ENCODE measurements at places on chromosomes 5 and 9.

DNA sequence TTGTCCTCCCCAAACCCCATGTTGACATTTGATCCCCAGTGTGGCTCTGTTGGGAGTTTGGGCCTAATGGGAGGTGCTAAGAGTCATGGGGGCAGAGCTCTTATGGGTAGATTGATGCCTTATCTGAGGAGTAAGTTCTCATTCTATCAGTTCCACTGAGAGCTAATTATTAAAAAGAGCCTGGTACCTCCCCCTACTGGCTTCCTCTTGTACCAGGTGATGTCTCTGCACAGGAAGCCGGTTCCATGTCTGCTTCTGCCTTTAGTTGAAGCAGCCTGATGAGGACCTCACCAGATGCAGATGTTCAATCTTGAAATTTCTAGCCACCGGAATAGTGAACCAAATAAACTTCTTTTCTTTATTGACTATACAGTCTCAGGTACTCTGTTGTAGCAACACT lies 10.8 kb downstream of the GABRB2 start:
- no peak for DNase-seq

DNA sequence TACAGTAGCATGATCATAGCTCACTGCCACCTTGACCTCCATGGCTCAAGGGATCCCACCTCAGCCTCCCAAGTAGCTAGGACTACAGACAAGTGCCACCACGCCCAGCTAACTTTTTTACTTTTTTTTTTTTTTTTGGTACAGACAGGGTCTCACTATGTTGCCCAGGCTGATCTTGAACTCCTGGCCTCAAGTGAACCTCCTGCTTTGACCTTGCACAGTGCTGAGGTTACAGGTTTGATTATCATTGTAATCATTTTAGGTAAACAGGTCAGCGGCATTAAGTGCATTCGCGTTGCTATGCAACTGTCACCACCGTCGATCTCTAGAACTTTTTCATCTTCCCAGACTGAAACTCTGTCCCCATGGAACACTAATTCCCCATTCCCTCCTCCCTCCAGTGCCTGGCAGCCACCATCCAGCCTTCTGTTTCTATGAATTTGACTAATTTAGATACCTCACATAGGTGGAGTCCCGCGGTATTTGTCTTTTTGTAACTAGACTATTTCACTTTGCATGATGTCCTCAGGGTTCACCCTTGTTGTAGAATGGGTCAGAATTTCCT lies 5.8 kb upstream of the CARD19 start:
- no peak for DNase-seq

- DNase-seq = no peak
Observed at GRCh38 chr5:2492476-2492875, 259.0 kb downstream of the IRX2 start.

DNA sequence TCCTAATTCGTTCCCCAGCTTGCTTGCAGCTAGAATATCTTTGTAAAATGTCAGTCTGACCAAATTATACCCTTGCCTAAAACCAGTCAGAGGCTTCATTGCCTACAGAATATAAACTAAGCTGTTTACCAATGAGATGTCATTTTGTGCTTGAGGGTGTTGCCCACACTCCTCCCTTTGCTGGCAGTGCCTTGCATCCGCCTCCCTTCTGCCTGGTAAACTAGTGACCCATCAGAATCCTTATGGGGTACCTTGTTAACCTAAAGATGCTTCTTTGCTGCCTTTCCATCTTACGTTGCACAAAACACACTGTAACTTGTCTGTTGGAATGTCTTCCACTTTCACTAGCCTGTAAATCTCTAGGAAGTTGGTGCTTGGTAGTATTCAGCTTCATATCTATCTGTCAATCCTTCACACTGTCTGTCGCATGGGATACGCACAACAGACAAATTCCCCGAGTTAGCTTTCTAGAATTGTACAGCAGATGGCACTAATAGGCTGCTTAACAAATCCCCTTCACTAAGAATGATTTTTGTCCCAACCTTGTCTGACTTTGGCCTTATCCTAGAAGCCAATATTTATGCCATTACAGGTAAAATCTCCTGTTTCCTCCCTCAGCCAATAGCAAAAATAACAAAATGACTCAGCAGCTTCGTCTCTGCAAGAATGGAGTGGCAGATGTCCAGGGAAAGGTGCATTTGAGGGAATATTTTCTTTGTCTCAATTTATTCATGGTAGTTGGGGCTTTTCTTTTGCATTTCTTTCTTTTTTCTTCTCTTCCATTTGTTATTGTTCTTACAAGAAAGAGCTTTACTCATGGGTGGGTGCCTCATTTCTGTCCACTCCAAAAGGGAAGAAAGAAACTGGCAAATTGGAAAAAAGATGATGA lies 3.0 kb downstream of the NUDT2 start:
- no peak for DNase-seq

- no peak for DNase-seq
Observed at GRCh38 chr9:100083448-100084127, 15.2 kb downstream of the ERP44 start.

DNA sequence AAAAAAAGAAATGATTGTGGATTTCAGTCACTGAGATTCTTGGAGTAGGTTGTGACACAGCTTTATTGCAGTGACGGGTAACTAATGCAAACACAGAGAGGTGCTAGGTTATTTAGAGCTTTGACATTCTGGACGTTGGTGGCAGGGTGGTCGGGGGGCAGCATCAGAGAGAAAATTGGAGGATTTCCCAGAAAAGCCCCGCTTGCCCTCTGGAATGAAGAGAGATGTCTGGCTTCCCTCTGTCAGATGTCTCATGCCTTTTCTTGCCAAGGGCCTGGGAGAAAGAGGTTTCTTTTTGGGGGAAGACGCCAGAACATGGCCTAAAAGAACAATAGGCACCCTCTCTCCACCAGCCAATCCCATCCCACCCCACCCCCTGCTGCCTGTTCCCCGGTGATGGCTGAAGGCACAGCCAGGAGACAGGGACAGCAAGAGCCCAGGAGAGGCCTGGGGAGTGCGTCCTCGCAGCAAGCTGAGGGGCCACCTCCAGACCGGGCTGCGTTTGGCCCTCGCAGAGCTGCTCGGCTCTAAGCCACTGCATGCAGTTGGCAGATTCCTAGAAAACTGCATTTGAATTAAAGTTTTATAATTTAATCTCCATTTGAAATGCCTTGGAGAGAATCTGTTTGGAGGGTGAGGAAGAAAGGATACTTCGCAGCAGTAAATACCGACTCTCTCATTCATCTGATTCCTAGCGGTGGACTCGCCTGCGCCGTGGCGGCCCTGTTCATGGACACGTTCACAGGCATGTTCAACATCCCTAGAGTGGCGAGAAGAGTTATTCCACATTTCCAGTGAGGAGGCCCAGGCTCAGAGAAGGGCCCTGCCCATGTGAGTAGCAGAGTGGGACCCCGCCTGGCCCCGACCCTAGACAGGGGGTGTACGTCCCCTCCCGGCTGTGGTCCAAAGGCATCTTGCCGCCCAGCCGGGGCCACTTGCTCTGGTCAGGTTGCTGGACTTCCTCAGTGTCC lies 55.7 kb downstream of the TSPAN17 start:
- no peak for DNase-seq

GRCh38 chr5:180474569-180474968 lies 19.6 kb upstream of the CNOT6 start:
- DNase-seq = no peak

- no peak for DNase-seq
Observed at GRCh38 chr5:95762652-95763041, 31.5 kb downstream of the RHOBTB3 start.

- DNase-seq = no peak
Observed at GRCh38 chr9:118305331-118305730, 601.1 kb downstream of the TLR4 start.

DNA sequence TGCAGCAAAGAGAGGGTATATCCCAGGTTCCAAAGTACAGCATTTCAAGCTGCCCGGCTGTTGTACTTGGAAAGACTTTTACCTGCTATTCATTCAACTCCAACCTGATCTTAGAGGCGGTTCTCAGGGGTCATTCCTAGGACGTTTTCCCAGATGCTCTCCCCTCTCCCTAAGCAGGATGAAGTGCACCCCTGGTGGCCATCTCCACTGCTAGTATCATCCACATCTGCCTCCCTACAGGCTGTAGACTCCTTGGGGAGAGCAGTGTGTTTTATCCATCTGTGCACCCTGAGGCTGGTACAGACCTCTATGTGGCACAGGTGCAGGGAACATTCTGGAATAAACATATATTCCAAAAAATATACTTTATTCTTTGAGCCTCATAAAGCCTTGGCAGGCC lies 56.8 kb downstream of the PTPN3 start:
- DNase-seq = no peak

- no peak for DNase-seq
Observed at GRCh38 chr5:6216471-6217075, 161.8 kb downstream of the MED10 start.

GRCh38 chr5:53430618-53431252 lies 49.7 kb upstream of the FST start:
- no peak for DNase-seq

DNA sequence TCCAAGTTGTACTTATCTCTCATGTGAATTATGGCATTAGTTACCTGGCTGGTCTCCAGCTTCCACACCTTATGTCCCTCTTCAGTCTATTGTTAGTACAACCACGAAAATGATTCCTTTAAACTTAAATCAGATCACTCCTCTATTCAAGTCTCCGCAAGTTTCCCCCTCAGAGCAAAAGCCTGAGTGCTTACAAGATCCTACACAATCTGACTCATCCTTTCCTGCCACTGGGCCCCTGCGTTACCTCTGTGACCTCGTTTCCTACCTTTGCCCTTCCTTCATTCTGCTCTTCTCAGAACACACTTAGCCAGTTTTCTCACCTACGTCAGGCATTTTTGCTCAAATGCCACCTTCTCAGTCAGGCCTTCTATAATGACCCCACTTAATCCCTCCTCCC lies 45.1 kb upstream of the GLIS3 start:
- no peak for DNase-seq

- DNase-seq = no peak
Observed at GRCh38 chr5:142806841-142807267, 36.7 kb downstream of the ARHGAP26 start.

GRCh38 chr5:178204935-178205748 lies 809 bp downstream of the HNRNPAB start:
- peak; percentile 55 for DNase-seq

DNA sequence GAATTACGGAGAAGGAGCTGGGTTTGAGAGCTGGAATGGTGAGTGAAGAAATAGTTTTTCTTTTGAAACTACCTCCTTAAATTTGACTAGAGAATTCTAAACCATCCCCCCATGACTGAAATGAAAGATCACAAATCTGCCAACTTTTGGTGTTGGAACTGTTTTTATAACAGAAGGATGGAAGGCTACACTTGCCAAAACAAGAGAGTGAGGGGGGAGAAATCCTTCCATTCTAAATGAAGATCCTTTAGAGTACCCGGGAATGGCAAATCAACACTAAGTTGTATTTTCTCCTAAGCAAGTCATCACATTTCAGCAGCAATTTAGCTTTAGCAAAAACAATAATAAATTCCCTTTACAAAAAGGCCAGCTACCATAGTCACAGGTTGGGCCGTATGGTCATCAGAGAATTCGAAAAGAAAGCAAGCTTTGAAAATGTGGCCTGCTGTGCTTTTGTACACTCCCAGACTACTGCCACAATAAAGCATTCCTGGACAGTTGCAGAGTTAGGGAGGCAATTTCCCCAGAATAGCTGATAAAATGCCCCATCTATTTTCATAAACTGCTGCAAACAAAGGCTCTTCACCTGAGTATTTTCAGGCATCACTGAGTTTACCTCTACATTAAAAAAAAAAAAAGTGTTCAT lies 25.0 kb upstream of the FREM1 start:
- no peak for DNase-seq

DNA sequence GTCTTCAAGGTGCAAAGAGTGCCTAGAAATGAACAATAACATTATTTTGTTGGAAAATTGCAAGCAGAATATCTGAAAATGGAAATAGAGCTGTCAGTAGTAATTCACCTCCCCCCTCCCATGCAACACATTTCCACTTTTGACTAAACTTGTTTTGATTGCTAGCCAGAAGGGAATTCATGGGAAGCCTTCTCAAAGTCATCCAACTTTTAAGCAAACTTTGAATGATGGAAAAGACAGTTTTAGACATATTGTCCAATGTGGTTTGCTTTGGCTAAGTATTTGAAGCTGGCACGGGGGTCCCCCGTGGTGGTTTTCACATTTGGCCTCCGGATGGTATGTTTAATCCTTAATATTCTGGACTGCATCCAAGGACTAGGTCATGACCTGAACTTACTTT lies 7.5 kb downstream of the NR2F1 start:
- DNase-seq = no peak

DNA sequence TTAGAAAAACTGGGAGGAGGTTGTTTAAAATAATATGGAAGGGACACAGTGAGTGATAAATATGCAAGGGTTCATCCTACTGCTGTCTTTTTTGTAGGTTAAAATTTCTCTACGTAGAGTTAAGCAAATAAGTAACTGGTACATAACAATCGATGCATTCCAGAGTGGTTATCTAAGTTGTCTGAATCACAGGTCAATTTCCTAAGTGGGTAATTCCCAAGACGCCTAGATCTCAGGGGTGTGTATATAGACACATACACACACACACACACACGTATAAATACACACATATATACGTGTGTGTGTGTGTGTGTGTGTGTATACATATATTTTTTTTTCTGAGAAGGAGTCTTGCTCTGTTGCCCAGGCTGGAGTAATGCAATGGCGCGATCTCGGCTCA lies 22.3 kb downstream of the CAAP1 start:
- no peak for DNase-seq

DNA sequence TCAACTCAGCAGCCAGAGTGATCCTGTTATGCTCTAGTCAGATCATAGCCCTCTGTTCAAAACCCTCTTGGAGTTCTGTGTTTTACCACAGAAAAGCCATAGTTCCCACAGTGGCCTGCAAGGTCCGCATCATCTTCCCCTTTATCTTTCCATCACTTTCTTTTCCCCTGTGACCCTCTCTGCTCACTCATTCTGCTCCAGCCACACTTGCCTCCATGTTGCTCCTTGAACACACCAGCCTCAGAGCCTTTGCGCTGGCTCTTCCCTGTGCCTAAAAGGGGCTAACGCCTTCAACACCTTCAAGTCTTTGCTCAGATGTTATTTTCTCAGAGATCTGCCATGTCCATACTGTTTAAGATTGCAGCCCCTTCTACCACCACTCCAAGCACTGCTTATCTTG lies 26.3 kb downstream of the CSF2 start:
- DNase-seq = no peak

- no peak for DNase-seq
Observed at GRCh38 chr5:136001466-136001981, 27.3 kb upstream of the TGFBI start.

- no peak for DNase-seq
Observed at GRCh38 chr5:154511984-154512383, 34.0 kb upstream of the HAND1 start.

- DNase-seq = no peak
Observed at GRCh38 chr5:169229342-169229892, 71.5 kb downstream of the SLIT3 start.

All from stimulated activated CD8-positive, alpha-beta memory T cell treated with anti-CD3 and anti-CD28 coated beads, Interleukin-12 subunit alpha, Interleukin-12 subunit beta, amount 100 ng/mL, for 1 hour (primary cell).